ENCODE measurements at places on chromosomes 7 and 10.

- no peak for DNase-seq
These were observed 55.3 kb downstream of the TCAF1 start for GRCh38 chr7:143846692-143847091.

- no peak for DNase-seq
These were observed 309.2 kb downstream of the GPR158 start for GRCh38 chr10:25483999-25484398.

DNA sequence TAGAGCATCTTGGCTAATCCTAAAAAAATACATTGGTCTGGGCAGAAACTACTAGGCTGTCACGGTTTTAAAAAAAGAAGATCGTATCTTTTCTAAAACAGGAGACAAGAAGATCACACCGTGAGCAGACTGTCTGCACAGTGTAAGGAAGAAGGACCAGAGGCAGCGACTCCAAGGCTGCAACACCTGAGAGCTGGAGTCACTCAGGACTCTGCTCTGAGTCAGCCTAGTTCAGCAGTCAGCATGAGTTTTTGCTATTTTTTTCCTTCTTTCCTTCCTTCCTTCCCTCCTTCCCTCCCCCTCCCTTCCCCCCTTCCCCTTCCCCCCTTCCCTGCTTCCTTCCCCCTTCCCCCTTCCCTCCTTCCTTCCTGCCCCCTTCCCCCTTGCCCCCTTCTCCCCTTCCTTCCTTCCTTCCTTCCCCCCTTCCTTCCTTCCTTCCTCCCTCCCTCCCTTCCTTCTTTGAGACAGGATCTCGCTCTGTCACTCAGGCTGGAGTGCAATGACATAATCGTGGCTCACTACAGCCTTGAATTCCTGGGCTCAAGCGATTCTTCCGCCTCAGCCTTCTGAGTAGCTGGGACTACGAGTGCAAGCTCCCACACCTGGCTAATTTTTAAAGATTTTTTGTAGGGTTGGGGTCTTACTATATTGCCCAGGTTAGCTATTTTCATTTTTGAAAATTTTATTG is 24.4 kb downstream of the BAG3 start:
- no peak for DNase-seq

DNA sequence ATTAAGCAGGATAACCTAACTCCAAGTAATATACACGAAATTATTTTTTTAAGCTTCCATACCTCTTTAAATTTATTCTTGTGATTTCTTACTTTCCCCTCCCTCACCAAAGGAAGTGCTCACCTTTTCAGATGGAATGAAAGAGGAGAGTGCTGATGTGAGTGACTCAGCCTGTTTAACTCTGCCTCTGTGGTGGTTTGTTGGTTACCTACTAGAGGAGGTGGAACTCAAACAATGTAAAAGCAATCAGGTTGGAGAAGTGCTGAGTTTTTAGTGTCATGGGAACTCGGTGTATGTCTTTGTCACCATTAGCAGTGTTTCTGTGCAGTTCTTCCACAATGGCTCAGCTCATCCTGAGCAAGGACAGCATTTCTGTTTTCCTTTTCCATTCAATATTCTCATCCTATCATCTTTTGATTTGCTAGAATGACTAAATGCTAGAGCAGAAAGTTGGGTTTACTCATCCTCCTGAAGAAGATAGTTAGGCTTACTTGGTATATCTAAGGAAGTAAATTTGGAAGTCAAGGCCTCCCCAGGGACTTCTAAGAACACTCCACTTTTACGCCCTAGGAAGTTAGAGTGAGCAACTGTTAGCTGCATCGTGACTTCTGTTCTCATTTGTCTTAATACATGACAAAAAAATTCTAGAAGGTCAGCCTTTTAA is 6.0 kb downstream of the ADD3 start:
- no peak for DNase-seq

DNA sequence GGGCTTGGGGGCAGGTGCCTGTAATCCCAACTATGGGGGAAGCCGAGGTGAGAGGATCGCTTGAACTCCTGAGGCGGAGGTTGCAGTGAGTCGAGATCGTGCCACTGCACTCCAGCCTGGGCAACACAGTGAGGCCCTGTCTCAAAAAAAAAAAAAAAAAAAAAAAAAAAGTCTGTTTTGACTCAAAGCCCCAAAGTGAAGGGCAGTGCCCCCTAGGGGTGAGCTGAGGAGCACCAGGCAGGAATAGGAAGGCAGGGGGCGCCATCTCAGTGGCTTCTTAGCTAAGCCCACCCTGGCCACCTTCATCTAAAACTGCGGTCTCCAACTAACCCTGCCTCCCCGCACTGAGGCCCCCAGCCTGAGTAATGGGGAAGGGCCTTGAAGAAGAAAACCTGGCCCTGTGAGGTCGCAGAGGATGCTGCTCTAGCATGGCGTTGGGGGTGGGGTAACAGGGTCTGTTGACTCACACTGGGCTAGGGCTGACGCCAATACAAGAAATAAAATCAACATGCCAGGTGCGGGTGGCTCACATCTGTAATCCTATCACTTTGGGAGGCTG is 9.8 kb downstream of the PODXL start:
- DNase-seq = peak; percentile 72

- DNase-seq = no peak
These were observed 1.4 kb downstream of the RAB11FIP2 start for GRCh38 chr10:118045158-118045836.
